ENCODE measurements at places on chromosomes 16 and 17. TPM values are rescaled to one million over a fixed set of nuclear protein-coding genes. Genes with fewer than 3 reads are reported as not detected.
A peak's percentile ranks its signal among the peaks of the same experiment; 100 is the strongest.

DNA sequence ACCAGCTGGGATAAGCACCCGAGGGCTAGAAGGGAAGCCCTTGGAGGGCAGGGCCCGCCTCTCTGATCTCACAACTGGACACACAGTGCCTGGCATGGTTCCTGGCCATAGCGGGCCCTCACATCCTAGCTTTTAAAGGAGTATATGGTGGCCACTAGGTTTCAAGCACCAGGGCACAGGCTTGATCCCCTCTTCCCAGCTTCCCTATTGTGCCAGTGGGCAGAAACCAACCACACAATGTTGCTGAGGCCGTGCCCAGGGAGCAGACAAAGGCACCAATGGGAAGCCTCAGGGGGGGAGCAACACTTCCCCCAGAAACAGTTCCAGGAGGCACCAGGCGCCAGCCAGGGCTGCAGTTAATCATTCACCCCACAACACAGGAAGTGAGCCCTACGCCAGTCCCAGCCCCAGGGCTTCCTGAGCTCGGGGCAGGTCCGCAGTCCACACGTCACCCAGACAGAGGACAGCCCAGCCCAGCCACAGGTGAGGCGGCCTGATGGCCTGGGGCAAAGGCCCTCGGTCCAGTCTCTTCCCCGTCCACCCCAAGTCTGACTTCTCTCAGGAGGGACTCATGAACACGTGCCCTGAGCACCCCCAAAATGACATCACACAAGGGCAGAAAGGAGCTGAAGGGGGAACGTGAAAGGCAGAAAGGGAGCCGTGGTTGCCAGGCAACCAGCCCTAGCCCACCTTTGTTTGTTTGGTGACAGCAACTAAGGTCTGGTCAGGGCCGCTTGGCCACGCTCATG lies 12.8 kb downstream of the SMIM5 start:
- peaks cover 5% of the 10 kb centered on the region for H3K4me1 ChIP-seq
- H3K27ac ChIP-seq, result peak overlapping the region; percentile 66
- DNase-seq, result peak; percentile 20
- H3K36me3 ChIP-seq, result peaks cover 4% of the 10 kb centered on the region
- no peaks in the 10 kb centered on the region for H3K27me3 ChIP-seq
- no peak overlapping the region for H3K4me3 ChIP-seq

- no peak overlapping the region for H3K4me3 ChIP-seq
- peaks cover 21% of the 10 kb centered on the region for H3K4me1 ChIP-seq
These were observed 15.9 kb upstream of the ANKRD40CL start for GRCh38 chr17:50783193-50783660.

DNA sequence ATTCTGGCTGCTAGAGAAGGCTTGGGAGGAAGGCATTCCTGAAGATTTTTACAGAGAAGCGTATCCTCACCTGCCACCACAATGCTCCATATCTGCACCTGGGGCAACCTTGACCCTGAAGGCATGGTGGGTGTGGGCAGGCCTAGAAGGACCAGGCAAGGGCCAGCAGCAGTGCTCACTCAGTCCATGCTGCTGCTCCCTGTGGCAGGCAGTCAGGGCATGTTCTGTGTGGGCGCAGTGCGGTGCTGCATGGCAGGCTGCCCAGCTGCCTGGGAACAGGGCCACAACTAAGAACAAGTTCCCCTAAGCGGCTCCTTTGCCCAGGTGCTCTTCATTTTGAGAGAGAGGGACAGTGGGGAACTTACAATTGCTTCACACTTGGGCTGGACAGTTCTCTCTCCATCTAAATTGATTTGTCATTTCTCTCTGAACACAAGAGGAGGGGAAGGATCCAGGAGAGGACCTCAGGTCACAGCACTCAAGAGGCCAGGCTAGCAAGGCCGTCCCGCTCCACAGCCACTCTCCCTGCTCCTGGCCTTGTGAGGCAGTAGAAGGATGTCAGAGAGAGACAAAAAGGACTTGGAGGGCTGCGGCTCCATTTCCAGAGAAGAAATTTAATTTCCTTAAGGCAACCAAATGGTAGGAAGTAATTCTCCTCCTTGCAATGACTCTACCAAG lies 158.8 kb downstream of the AATF start:
- H3K27ac ChIP-seq, result no peak overlapping the region
- DNase-seq, result no peak
- H3K36me3 ChIP-seq, result peaks cover 19% of the 10 kb centered on the region
- no peaks in the 10 kb centered on the region for H3K4me1 ChIP-seq
- H3K4me3 ChIP-seq, result no peak overlapping the region
- no peaks in the 10 kb centered on the region for H3K27me3 ChIP-seq

GRCh38 chr16:50340578-50340977 lies 28.2 kb downstream of the BRD7 start:
- H3K4me1 ChIP-seq, result peaks cover 20% of the 10 kb centered on the region
- no peaks in the 10 kb centered on the region for H3K27me3 ChIP-seq
- H3K36me3 ChIP-seq, result peaks cover 26% of the 10 kb centered on the region
- no peak overlapping the region for H3K4me3 ChIP-seq
- no peak overlapping the region for H3K27ac ChIP-seq
- no peak for DNase-seq

- DNase-seq, result no peak
- H3K27ac ChIP-seq, result no peak overlapping the region
- no peaks in the 10 kb centered on the region for H3K27me3 ChIP-seq
- no peak overlapping the region for H3K4me3 ChIP-seq
These were observed 7.9 kb downstream of the TIMM22 start for GRCh38 chr17:1004769-1005295.

GRCh38 chr17:2847381-2848333 lies 51.4 kb downstream of the RAP1GAP2 start:
- no peak overlapping the region for H3K27ac ChIP-seq
- DNase-seq, result no peak
- H3K27me3 ChIP-seq, result peaks cover 34% of the 10 kb centered on the region
- H3K36me3 ChIP-seq, result no peaks in the 10 kb centered on the region
- H3K4me3 ChIP-seq, result no peak overlapping the region

GRCh38 chr16:48340054-48340453 lies 45.2 kb downstream of the SIAH1 start:
- no peaks in the 10 kb centered on the region for H3K4me1 ChIP-seq
- H3K36me3 ChIP-seq, result peaks cover 26% of the 10 kb centered on the region
- H3K27me3 ChIP-seq, result no peaks in the 10 kb centered on the region
- DNase-seq, result no peak
- H3K27ac ChIP-seq, result no peak overlapping the region

DNA sequence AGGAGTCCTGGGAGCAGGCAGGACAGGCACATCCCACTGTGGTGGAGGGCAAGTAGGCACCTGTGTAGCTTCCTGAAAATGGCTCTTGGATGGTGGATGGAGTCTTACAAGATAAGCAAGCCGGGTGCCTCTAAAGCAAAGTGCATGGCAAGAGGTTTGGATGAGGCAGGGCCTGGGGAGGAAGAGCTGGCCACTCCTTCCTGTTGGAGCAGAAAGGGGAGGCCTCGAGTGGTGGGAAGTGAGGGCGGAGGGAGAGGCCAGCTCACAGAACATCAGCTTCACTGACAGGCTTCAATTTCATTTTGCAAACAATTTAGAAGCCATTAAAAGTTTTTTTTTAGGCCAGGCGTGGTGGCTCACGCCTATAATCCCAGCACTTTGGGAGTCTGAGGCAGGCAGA lies 31.0 kb downstream of the CD300A start:
- no peak overlapping the region for H3K27ac ChIP-seq
- DNase-seq, result no peak
- H3K27me3 ChIP-seq, result no peaks in the 10 kb centered on the region
- no peaks in the 10 kb centered on the region for H3K4me1 ChIP-seq
- no peak overlapping the region for H3K4me3 ChIP-seq

- H3K36me3 ChIP-seq, result peaks cover 6% of the 10 kb centered on the region
- H3K4me1 ChIP-seq, result peaks cover 3% of the 10 kb centered on the region
- H3K27ac ChIP-seq, result no peak overlapping the region
- no peak overlapping the region for H3K4me3 ChIP-seq
- no peak for DNase-seq
These were observed 5.4 kb upstream of the GOSR2 start for GRCh38 chr17:46917516-46917915.

DNA sequence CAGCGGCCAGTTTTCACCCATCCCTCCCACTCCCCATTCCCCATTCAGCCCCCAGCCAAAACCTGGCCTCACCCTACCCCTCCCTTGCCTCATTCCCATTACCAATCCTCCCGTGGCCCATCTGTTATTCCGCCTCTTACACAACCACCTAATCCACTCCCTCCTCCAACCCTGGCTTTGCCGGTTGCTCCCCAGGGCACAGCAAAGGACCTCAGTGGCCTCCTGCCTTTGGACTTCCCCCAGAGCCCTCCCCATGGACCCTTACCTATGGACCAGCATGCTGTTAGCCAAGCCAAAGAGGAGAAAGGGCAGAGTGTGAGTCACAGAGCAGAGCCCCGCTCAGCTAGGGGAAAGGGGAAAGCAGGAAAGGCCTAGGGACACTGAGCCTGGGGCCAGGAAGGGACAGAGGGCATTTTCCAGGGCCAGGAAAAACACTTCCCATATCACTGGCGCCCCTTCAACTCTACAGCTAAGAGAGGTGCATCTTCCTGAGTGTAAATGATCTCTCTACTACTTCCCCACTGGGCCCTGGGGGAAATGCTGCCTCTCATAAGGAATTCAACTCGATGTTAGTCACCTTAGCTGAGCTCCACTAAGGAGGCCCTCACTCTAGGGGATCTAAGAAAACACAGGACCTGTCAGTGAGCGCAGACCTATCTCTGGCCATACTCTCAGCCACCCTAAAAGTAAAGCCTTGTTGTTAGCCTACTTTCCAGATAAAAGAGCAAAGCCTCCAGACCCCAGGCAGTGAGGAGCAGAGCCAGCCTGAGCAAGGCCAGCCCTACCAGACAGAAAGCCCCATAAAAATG lies 10.6 kb downstream of the PEMT start:
- no peaks in the 10 kb centered on the region for H3K27me3 ChIP-seq
- H3K4me1 ChIP-seq, result peaks cover 2% of the 10 kb centered on the region
- no peak overlapping the region for H3K27ac ChIP-seq
- DNase-seq, result no peak
- no peak overlapping the region for H3K4me3 ChIP-seq
- H3K36me3 ChIP-seq, result peaks cover 3% of the 10 kb centered on the region

DNA sequence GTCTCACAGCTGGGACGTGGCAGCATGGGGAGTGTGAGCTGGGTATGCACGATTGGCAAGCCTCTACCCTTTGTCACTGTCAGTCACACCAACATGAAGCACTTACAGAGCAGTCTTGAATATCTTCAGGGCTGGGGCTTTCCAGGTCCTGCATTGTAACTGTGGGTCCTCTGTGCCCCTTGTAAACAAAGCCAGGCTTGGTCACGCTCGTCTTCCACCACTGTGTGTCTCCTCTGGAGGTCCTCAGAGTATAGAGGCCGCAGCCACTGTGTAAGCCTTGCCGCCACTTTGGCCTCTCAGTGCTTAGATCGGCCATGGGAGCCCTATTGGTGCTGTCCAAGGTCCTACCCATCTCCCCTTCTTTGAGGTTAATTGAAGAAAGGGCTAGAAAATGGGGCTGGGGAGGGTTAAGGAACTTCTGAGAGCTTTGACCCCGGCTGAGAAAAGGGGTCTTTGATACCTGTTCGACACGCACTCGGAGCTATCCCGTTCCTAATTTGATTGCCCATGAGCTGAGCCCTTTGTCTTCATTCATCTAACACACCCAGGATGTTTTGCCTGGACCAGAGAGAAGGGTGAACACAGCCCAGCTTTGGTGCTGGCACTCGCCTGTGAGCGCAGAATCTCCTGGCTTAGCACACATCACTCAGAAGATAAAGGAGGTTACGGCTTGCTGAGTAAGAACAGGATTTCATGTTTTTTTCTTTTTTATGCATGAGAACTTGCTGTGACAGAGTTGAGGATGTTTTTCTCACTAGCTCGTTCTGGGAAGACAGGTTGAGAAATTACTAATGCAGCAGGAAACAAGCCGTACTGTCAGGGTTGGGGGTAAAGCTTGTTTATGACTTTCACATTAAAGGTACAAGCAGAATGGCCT lies 267.9 kb downstream of the CPPED1 start:
- peak overlapping the region; percentile 80 for H3K27ac ChIP-seq
- no peaks in the 10 kb centered on the region for H3K36me3 ChIP-seq
- DNase-seq, result peak; percentile 29
- no peak overlapping the region for H3K4me3 ChIP-seq
- H3K4me1 ChIP-seq, result peaks cover 48% of the 10 kb centered on the region
- no peaks in the 10 kb centered on the region for H3K27me3 ChIP-seq

DNA sequence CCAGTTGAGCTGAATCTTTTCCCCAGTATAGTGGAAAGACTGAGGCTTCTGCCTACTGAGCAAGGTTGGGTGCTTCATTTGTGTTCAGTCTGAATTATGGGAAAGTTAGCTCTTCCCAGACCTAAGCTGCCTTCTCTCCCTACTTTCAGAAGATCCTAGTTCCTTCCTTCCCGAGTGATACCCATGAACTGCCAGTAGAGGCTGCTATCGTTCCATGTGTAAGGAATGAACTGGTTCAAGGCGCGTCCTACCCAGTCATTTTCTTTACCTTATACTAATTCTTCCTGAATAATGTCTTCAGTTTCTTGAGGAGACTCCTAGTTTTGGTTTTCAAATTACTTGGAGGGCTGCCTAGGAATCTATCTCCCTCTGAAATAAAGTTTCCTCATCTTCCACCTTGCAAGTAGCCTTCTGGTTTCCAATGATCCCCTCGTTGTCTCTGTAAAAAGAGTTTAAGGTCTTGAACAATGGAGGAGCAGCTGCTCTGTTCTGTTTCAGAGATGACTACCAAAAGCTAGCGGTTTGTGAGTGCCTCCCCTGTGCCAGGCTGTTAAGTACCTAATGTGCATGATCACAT lies 934 bp upstream of the AOC2 start:
- no peak overlapping the region for H3K4me3 ChIP-seq
- no peaks in the 10 kb centered on the region for H3K27me3 ChIP-seq
- peaks cover 22% of the 10 kb centered on the region for H3K4me1 ChIP-seq

GRCh38 chr17:8402921-8403536 lies 5.4 kb upstream of the RNF222 start:
- H3K4me1 ChIP-seq, result no peaks in the 10 kb centered on the region
- no peak for DNase-seq
- no peak overlapping the region for H3K27ac ChIP-seq
- no peaks in the 10 kb centered on the region for H3K36me3 ChIP-seq
- no peak overlapping the region for H3K4me3 ChIP-seq
- H3K27me3 ChIP-seq, result peaks cover 23% of the 10 kb centered on the region

DNA sequence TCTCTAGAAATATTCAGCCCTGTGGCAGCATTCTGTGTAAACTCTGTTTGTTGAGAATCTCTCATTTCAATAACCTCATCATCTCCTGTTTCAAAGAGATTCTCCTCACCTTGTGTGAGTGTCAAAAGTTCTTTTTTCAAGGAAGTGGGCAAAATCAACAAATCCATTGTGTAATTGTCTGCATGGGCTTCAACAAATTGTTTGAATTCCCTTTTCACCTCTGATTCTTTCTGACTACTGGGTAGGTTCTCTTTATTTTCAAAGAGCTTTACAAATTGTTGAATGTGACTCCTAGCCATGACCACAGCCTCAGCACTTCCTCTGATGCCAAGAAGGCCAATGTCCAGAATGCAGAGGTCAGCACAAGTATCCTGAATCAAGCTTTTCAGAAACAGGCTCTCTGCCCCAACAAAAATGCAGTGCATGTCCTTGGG lies 48.0 kb downstream of the N4BP1 start:
- H3K4me1 ChIP-seq, result peaks cover 66% of the 10 kb centered on the region
- H3K4me3 ChIP-seq, result no peak overlapping the region
- peaks cover 43% of the 10 kb centered on the region for H3K36me3 ChIP-seq
- peak overlapping the region; percentile 29 for H3K27ac ChIP-seq
- DNase-seq, result no peak
- H3K27me3 ChIP-seq, result no peaks in the 10 kb centered on the region

- peaks cover 4% of the 10 kb centered on the region for H3K4me1 ChIP-seq
- H3K36me3 ChIP-seq, result peaks cover 2% of the 10 kb centered on the region
- no peak overlapping the region for H3K27ac ChIP-seq
- no peak overlapping the region for H3K4me3 ChIP-seq
- no peak for DNase-seq
These were observed 41.3 kb upstream of the ATP2A3 start for GRCh38 chr17:4005296-4006164.

The CACNG5 gene
- total RNA-seq, result not detected

The UBB gene
- 1,547 TPM for total RNA-seq

The EVI2B gene
- 14.8 TPM for total RNA-seq

The MT4 gene
- not detected for total RNA-seq
